Activated CD4-positive, alpha-beta T cell treated with anti-CD3 and anti-CD28 coated beads for 1 hour (primary cell): ENCODE measurements at places on chromosomes 13 and 19.
A peak's percentile ranks its signal among the peaks of the same experiment; 100 is the strongest.

GRCh38 chr13:39557285-39557955 is 45.6 kb downstream of the LHFPL6 start:
- no peak for DNase-seq

DNA sequence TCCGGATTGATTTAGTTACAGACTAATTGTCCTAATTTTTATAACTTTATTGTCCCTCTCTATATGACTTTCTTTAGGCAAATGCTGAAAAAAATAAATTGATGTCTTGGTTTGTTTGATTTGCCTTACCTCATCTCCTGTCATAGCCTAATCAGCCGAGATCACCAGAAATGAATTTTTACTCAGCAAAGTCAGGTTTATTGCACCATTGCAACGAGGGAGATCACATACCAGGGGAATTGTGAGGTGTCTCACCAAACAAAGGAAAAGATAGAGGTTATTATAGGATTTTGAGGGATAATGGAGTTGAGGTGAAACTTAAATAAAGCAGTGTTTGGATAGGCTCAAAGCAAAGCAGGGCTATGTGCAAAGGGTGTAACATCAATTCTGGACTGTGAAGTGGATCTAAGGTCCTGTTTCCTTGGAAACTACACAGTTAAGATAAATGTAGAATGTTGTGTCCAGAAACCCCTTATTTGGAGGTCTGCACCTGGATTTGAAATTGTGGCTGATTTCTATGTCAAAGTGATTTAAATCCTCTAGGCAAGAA is 372.6 kb downstream of the OXGR1 start:
- DNase-seq: no peak

DNA sequence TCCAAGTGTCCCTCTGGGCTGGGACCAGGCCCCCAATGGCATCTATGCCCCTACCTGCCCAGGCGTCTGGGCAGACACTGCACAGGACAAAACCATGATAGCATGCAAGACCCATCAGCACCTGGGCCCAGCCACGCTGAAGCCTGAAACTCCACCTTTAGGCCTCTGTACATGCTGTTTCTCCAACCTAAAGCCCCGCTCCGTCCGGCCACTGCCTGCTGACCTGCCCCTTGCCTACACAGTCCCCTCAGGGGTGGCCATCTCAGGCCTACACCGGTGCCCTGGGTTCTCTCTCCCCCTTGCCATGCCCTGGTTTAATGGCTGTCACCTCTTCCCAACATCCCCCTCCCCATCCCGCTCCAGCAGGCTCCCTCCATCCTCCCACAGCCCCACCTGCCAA is 15.3 kb downstream of the GJA3 start:
- DNase-seq: no peak

GRCh38 chr13:23505007-23505406 is 65.2 kb upstream of the TNFRSF19 start:
- no peak for DNase-seq

DNA sequence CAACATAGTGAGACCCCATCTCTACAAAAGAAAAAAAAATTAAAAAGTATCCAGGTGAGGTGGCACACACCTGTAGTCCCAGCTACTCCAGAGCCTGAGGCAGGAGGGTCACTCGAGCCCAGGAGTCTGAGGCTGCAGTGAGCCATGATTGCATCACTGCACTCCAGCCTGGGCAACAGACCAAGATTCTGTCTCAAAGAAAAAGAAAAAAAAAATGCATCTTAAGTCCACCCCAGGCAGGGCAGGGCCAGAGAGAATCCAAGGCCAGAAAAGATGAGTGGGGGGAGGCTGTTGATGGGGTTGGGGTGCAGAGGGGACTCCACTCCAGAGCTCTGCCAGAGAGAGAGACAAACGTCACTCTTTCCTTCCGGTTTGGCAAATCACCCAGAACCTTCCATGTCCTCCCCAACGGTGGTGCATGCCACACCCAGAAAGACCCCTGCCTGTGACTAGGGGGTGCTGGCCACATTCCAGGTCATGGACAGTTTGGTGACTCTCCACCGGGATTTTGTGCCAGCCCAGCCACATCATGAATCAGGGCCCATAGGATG is 431 bp downstream of the FUT3 start:
- DNase-seq: no peak

DNA sequence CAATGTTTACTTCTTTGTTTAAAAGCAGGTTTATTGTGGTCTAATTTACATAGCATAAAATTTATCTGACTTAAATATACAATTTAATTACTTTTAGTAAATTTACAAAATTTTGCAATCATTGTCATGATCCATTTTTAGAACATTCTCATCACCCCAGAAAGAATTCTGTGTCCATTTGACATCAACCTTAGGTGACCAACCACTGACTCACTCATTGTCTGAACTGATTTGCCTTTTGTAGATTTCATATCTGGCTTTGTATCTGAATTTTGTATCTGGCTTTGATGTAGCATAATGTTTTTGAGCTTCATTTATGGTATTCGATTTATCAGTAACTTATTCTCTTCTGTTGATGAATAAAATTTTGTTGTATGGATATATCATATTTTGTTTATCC is 40.4 kb downstream of the EDNRB start:
- no peak for DNase-seq

- no peak for DNase-seq
Observed at GRCh38 chr13:39462428-39462827, 140.6 kb downstream of the LHFPL6 start.

DNA sequence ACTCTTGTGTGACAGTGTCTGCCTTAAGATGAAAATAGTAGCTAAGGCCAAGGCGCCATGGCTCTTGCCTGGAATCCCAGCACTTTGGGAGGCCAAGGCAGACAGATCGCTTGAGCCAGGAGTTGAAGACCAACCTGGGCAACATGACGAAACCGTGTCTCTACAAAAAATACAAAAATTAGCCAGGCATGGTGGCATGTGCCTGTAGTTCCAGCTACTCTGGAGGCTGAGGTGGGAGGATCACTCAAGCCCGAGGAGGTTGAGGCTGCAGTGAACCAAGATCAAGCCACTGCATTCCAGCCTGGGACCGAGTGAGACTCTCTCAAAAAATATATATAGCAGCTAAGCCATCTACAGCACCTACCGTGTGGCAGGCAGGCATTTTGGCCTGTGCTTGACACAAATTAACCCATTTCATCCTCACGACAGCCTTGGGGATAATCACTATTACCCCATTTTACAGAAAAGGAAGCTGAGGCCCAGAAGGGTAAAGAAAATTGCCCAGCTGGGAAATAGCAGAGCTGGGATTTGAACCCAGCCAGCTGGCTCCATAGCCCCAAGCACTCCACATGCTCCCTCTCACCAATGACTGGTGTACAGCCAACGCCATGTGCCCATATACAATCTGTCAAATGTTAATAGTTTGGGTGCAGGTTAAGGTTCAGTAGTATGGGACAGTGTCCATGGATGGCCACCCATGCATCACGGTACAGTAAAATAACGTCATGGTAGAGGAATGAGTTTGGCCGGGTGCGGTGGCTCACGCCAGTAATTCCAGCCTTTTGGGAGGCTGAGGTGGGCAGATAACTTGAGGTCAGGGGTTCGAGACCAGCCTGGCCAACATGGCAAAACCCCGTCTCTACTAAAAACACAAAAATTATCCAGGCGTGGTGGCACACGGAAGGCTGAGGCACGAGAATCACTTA is 3.1 kb downstream of the SLC1A5 start:
- no peak for DNase-seq

- no peak for DNase-seq
Observed at GRCh38 chr13:26594363-26594762, 36.9 kb downstream of the WASF3 start.

- no peak for DNase-seq
Observed at GRCh38 chr13:50129706-50130122, 114.5 kb downstream of the KCNRG start.

GRCh38 chr19:10871711-10872545 is 575 bp downstream of the CARM1 start:
- peak; percentile 19 for DNase-seq

DNA sequence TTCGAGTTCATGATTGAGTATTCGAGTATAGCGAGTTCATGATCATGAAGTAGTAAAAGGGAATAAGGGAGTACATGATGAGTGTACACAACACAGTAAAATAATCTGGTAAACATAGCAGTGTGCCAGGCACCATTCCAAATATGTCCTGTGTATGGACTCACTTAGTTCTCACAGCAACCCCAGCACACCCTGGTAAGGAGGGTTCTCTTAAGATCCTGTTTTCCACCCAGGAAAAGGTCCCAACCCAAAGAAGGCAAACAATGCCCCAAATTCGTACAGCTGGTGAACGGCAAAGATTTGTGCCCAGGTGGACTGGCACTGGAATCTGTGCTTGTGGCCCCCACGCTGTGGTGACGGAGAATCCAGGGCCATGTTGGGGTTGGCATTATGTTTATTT is 21.4 kb downstream of the HPN start:
- DNase-seq: no peak

GRCh38 chr19:47236072-47236675 is 5.2 kb upstream of the BBC3 start:
- no peak for DNase-seq

DNA sequence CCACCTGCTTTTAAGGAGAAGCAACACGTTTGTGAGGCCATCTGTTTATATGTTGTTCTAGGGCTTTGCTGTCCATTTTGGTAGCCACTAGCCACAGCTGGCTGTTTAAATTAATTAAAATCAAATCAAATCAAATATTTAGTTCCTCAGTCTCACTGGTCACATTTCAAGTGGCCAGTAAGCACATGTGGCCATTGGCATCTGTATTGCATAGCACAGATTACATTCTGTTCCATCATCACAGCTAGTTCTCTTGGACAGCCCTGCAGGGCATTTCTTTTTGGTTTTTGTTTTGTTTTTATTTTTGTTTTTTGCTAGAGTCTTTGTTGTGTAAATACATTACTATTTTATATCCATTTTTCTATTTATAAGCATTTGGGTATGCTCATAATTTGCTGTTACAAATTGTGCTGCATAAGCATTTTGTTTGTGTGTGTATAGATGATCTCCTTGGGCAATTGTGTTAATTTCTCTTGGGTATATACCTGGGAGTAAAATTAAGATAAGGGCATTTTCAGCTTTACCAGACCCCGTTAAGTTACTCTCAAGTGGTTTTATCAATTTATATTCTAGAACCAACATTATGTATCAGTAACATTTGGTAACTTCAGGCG is 31.3 kb downstream of the SAE1 start:
- DNase-seq: no peak

GRCh38 chr13:34421347-34421719 is 520.7 kb upstream of the NBEA start:
- no peak for DNase-seq

DNA sequence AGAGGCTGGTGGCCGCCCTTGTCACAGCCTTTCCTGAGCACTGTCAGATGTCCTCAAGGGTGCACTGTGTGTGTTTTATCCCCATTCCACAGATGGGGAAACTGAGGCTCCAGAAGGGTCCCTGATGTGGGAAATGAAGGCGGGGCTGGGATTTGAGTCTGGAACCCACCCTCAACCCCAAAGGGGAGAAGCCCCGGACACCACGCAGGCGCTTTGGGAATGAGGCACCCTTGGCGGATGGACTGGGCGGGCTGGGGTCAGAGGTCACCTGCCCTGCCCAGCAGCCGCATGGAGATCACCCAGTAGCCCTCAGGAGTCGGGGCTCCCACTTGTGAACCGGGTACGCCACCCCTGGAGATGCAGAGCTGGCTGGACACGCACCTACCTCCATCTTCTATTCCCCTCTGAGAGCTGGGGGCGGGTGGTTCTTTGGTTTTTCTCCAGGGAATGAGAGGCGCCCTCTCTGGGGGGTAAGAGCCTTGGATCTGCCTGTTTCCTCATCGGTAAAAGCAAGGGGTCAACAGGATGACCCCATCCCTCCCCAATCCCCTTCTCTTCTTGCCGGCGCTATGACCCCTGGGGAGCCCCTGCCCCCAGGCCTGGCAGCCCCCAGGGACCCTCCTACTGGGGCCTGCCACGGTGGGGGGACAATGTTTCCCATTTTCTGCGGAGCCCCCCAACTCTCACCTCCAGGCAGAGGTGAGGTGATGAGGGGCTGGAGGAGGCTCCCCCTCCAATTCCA is 8.3 kb upstream of the ONECUT3 start:
- DNase-seq: no peak

- no peak for DNase-seq
Observed at GRCh38 chr13:83929157-83929556, 46.9 kb upstream of the SLITRK1 start.

DNA sequence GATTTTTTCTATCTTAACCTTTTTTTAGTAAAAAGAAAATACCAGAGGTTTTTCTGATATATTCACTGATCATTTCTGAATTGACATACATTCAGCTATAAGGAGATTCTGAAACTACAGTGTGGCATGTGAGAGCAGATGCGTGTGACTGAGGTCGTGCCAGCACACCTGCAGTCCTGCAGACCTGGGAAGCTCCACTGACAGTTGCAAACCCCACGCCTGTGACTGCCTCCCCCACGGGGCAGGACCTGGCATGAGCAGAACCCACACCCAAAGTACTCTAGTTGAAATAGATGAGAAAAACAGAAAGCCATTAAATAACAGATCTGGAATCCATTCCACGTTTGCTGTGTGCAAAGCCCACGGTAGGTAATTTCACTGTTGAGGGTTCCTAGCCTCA is 80.7 kb downstream of the TEX29 start:
- no peak for DNase-seq

- DNase-seq: no peak
Observed at GRCh38 chr19:29531458-29532025, 5.7 kb downstream of the VSTM2B start.

GRCh38 chr19:22625266-22626035 is 8.7 kb upstream of the ZNF492 start:
- no peak for DNase-seq

- DNase-seq: no peak
Observed at GRCh38 chr19:36152352-36153091, at the start of gene COX7A1. COX7A1 (minus strand) TSS chr19:36152447; CDS start chr19:36152407, 40 bp downstream.

DNA sequence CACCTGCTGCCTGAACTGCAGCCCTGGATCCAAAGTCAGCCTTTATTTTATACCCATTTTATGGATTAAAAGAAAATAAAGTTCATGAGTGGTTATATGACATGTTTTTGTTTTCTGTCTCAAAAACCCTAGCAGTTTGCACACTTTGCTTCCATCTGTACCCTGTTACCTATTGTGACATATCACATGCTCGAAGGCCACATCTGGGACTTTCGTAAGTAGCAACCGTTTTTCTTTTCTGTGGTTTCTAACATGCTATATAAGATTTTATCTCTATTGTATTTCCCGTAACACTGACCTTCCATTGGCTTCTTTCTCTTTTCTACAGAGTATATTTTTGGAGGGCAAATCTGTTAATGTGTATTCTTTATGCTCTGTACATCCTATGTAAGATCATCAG is 1007.2 kb downstream of the PCDH9 start:
- no peak for DNase-seq

DNA sequence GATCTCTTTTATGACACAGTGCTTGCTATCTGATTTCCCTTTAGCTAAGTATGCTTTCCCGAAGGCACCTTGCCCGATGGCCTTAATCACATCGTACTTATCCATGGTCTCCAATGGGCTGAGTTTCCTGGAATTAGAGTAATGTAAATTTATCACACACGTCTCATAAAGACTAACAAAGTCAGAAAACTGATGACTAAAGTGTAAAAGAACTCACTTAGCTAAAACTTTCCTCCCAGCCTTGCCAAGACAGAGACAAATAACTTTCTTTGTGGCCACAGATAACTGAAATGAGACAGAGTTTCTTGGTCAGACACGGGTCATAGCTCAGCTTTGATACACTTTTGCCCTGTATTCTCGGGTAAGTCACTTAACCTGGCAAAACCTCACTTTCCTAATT is 1.5 kb downstream of the NEK5 start:
- DNase-seq: no peak
